AG20443 (cell line): ENCODE measurements at places on chromosomes 11 and 22.

GRCh38 chr11:134678744-134679143 lies 266.7 kb upstream of the B3GAT1 start:
- no peak for DNase-seq

GRCh38 chr11:56932572-56933220 lies 56.0 kb upstream of the OR5AK2 start:
- DNase-seq = peak; percentile 12

GRCh38 chr22:40638261-40638660 lies 1.7 kb upstream of the MRTFA start:
- no peak for DNase-seq

GRCh38 chr11:44505581-44506054 lies 59.8 kb upstream of the CD82 start:
- DNase-seq = peak; percentile 42

DNA sequence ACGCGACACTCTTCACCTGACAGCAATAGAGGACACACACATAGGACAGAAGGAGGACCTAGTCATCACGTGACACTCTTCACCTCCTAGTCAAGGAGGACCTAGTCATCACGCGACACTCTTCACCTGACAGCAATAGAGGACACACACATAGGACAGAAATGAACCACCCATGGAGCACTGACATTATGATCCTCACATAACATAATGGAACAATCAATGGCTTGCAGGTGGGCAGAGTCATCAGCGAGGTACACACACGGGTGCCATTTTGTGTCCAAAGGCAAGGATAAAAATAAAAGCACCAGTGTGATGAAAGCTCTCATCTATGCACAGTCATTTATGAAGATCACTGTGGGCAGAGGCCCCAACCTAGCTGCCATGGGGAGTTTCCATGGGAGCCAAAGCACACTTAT lies 354.7 kb downstream of the LARGE1 start:
- no peak for DNase-seq

- no peak for DNase-seq
These were observed 29.8 kb downstream of the TBC1D22A start for GRCh38 chr22:46792061-46792796.
